IPS DF 19.7 (cell line): ENCODE measurements at places on chromosomes 7 and 10.

GRCh38 chr7:30466266-30466665 lies 12.3 kb downstream of the NOD1 start:
- DNase-seq = no peak

DNA sequence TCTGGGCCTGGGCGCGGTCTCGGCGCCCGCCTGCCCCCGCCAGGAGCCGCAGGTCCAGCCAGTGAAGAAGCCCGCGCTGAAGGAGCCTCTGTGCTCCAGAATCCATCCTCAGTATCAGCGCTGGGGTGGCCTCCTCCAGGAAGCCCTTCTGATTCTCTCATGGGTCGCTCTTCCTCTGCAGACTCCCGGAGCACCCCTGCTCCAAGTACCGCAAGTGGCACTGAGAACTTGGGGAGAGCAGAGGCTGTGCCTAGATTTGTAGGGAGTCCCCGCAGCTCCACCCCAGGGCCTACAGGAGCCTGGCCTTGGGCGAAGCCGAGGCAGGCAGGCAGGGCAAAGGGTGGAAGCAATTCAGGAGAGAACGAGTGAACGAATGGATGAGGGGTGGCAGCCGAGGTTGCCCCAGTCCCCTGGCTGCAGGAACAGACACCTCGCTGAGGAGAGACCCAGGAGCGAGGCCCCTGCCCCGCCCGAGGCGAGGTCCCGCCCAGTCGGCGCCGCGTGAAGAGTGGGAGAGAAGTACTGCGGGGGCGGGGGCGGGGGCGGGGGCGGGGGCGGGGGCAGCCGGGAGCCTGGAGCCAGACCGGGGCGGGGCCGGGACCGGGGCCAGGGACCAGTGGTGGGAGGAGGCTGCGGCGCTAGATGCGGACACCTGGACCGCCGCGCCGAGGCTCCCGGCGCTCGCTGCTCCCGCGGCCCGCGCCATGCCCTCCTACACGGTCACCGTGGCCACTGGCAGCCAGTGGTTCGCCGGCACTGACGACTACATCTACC lies at the start of gene ALOX5:
Gene ALOX5 (plus strand): TSS at position 641 of the 774 bp plus-strand sequence. CDS start 64 bp downstream, at position 705.
- DNase-seq = no peak

- DNase-seq = no peak
Observed at GRCh38 chr10:102400598-102401341, 5.3 kb downstream of the NFKB2 start.

DNA sequence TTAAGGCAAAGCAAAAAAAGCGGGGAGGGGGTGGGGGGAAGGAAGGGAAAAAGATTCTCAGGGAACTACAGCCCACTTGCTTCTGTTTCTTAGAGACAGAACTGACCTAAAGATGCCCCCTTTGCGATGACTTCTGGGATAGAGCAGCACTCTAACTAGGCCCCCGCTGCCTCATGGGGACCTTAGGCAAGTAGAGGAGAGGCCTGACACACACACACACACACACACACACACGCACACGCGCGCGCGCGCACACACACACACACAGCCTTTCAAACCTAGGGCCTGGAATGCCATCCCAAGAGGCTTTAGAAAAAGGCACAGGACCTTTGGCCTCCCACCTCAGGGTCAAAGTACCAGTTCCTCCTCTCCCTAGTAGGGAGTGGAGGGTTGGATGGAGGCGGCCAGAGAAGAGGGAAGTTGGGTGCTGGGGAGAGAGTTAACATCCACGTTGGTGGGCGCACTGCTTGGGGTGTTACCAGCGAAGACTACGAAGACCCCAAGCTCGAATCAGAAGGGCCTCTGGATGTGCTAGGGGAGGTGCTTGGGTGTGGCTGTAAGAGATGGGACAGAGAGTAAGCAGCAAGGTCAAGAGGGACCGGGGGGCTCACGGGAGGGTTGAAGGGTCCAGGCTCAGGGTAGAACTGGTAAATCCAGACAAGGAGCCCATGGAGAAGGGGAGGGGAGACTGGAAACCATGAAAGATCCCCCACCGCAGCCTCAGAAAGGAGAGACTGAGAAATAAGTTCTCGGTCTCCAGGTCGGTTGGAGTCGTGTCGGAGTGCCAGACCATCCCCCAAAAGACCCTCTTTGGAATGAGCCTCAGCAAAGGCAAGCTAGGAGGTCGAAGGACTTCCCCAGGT lies 1.2 kb upstream of the COL1A2 start:
- no peak for DNase-seq

DNA sequence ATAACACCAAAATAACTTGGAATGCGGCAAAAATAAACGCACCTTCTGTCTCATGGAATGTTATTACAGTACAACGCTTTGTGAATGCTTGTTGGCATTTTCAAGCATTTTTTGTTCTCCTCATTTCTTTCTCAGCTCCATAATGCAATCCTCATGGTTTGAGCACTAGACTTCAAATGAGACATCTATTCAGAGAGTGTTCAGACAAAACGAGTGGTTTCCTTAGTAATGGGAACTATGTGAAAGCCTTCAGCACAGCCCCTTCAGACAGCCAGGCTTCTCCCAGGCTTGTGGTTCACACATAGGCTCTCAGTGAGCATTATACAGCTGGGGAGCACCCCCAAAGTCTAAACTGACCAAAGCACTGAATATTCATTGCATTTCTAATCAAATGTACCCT lies 8.6 kb upstream of the LRRN3 start:
- no peak for DNase-seq
